Aorta (tissue), 5 donors: ENCODE measurements at places on chromosomes 2 and 18.

- no peaks in the 10 kb centered on the region for H3K4me1 ChIP-seq
- no peak overlapping the region for H3K4me3 ChIP-seq
- H3K27ac ChIP-seq: no peak overlapping the region
- no peak for DNase-seq
- no peaks in the 10 kb centered on the region for H3K27me3 ChIP-seq
- H3K36me3 ChIP-seq: no peaks in the 10 kb centered on the region
These were observed 61.5 kb upstream of the TWIST2 start for GRCh38 chr2:238786379-238786778.

- no peak for DNase-seq
- no peaks in the 10 kb centered on the region for H3K4me1 ChIP-seq
- no peaks in the 10 kb centered on the region for H3K36me3 ChIP-seq
- no peak overlapping the region for H3K4me3 ChIP-seq
These were observed 324.7 kb upstream of the PIK3C3 start for GRCh38 chr18:41630232-41630886.

DNA sequence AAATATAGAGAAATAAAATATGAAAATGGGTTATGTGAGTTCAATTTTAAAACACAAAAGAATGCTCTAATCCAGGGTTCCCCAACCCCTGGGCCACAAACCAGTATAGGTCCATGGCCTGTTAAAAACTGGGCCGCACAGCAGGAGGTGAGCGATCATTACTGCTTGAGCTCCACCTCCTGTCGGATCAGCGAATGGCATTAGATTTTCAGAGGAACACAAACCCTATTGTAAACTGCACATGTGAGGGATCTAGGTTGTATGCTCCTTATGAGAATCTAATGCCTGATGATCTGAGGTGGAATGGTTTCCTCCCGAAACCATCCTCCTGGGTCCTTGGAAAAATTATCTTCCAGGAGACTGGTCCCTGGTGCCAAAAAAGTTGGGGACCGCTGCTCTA is 34.7 kb downstream of the TTR start:
- DNase-seq: no peak
- H3K4me3 ChIP-seq: no peak overlapping the region
- H3K4me1 ChIP-seq: no peaks in the 10 kb centered on the region
- no peaks in the 10 kb centered on the region for H3K36me3 ChIP-seq
- no peak overlapping the region for H3K27ac ChIP-seq
- H3K27me3 ChIP-seq: no peaks in the 10 kb centered on the region

GRCh38 chr2:239469106-239469960 is 68.5 kb upstream of the HDAC4 start:
- H3K36me3 ChIP-seq: no peaks in the 10 kb centered on the region
- no peaks in the 10 kb centered on the region for H3K27me3 ChIP-seq
- DNase-seq: peak; percentile 46
- H3K4me3 ChIP-seq: no peak overlapping the region
- H3K27ac ChIP-seq: no peak overlapping the region
- no peaks in the 10 kb centered on the region for H3K4me1 ChIP-seq

DNA sequence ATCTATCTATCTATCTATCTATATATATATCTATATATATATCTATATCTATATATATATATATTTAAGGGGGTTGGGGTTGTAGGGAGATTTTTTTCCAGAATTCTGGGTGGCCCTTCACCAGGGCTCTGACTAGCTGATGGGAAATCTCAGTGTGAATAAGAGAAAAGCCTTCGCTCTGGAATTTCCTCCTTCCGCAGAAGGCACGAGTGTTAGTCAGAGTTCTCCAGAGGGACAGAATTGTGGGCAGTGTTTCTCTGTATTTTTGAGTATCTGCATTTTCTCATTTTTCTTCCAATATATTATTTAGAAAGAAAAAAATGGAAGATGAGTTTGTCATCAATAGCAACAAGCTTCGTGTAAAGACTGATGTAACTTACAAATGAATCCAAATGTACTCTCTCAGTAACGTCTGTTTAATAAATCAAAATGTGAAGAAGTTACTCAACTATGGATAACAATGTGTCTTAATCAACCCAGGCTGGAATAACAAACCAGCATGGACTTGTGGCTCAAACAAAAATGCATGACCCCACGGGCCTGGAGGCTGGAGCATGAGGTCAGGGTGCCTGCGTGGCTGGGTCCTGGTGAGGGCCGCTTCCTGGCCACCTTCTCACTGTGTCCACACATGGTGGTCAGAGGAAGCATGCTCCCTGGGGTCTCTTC is 10.6 kb upstream of the SNTG2 start:
- H3K36me3 ChIP-seq: no peaks in the 10 kb centered on the region
- DNase-seq: no peak
- H3K4me1 ChIP-seq: no peaks in the 10 kb centered on the region
- no peak overlapping the region for H3K27ac ChIP-seq
- no peaks in the 10 kb centered on the region for H3K27me3 ChIP-seq
- H3K4me3 ChIP-seq: no peak overlapping the region

DNA sequence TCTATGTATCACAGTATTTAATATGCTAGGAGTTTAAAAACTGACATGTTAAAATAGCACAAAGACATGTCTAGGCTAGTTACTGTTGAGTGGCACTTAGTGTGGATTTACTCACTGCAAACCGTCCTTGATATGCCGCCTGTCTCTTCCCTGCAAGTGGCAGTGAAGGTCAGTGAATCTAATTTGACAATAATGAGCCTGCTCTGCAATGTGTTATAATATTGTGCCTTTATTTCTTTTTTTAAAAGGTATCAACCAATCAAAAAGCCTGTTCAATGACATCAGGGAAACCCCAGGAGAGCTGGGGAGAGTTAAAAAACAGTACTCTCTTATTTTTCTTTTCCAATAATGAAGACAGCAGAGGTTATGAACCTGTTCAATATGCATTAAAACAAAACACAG is 384.1 kb downstream of the ERBB4 start:
- no peak overlapping the region for H3K27ac ChIP-seq
- H3K27me3 ChIP-seq: no peaks in the 10 kb centered on the region
- H3K4me1 ChIP-seq: no peaks in the 10 kb centered on the region
- no peaks in the 10 kb centered on the region for H3K36me3 ChIP-seq
- no peak for DNase-seq

DNA sequence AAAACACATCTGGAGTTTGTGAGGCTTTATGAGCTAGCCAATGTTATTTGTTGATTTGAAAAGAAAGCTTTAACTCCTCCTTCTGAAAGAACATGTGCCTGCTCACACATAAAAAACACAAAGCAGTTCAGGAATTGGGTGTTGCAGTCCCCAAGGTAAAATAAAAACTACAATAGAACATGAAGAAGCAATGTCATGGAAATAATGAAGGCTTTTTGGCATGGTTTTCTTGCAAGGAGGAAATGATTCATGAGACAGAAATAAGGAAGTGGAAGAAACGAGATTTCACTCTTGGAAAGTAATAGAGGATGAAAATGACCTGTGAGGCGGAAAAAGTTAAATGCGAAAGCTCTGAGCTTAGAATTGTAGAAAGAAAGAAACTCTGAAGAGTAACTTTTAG is 81.1 kb downstream of the TRIB2 start:
- H3K4me1 ChIP-seq: no peaks in the 10 kb centered on the region
- H3K27me3 ChIP-seq: no peaks in the 10 kb centered on the region
- DNase-seq: no peak
- H3K27ac ChIP-seq: no peak overlapping the region

- no peak for DNase-seq
- H3K27me3 ChIP-seq: no peaks in the 10 kb centered on the region
- H3K4me1 ChIP-seq: no peaks in the 10 kb centered on the region
- no peak overlapping the region for H3K27ac ChIP-seq
- no peaks in the 10 kb centered on the region for H3K36me3 ChIP-seq
These were observed 37.2 kb upstream of the PXDN start for GRCh38 chr2:1781291-1782080.

DNA sequence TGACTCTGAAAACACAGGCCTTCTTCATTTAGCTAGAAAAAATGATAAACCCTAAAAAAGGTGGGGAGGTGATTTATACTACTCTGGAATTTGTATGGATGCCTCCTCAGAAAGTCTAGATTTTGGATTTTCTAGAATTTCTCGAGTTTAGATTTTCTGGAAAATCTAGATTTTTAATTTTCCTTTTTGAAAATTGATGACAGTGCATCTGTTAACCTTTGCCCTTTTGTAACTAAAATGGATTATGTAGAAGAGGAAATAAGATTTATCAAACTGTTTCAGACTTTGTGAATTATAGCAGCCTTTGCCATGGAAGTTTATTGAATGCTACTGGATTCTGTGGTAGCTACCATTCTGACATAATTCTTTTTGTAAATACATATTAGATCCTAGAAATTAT is 75.6 kb upstream of the RBM44 start:
- H3K36me3 ChIP-seq: no peaks in the 10 kb centered on the region
- H3K27me3 ChIP-seq: no peaks in the 10 kb centered on the region
- H3K4me1 ChIP-seq: peaks cover 3% of the 10 kb centered on the region
- no peak for DNase-seq
- H3K4me3 ChIP-seq: no peak overlapping the region
- H3K27ac ChIP-seq: no peak overlapping the region

DNA sequence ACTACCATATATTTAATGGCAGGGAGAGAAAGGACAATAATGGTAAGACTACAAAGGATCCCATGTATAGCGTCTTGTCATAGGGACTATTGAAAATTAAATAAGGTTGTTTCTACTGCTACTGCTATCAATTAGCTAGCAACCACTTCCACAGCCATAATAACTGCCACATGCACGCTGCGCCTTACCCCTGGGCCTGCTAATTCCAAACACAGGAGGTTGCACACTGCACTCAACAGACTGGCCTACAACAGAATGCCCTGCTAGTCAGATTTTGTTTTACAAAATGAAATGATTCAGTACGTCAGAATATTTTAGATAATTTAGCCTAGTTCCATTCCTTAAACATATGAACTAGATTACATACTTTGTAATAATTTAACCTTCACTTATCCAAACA is 121.0 kb upstream of the SMAD7 start:
- H3K27me3 ChIP-seq: no peaks in the 10 kb centered on the region
- no peak overlapping the region for H3K4me3 ChIP-seq
- H3K36me3 ChIP-seq: no peaks in the 10 kb centered on the region
- peaks cover 3% of the 10 kb centered on the region for H3K4me1 ChIP-seq
- H3K27ac ChIP-seq: no peak overlapping the region
- no peak for DNase-seq

- DNase-seq: no peak
- H3K27ac ChIP-seq: no peak overlapping the region
- no peaks in the 10 kb centered on the region for H3K4me1 ChIP-seq
- H3K36me3 ChIP-seq: no peaks in the 10 kb centered on the region
These were observed 4.1 kb upstream of the MAT2A start for GRCh38 chr2:85534881-85535280.

DNA sequence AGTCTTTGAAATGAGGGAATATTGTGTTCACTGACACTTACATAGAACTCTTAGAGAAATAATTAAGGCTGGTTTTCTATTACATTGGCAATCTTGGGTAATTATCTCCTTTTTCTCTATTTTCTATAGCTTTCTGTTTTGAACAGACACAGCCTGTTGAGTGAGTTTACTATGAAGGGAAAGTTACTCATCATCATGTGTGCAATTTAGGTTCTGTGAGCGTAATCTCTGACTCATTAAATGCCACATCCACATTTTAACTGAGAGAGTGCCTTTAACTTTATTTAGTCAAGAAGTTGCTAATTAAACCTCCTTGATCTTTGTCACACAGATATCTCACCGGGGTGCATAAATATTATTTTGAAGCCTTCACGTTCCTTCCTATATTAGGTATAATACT is 174.0 kb upstream of the SLC8A1 start:
- no peaks in the 10 kb centered on the region for H3K4me1 ChIP-seq
- no peak overlapping the region for H3K4me3 ChIP-seq
- no peaks in the 10 kb centered on the region for H3K27me3 ChIP-seq
- DNase-seq: no peak
- H3K36me3 ChIP-seq: no peaks in the 10 kb centered on the region
- H3K27ac ChIP-seq: no peak overlapping the region

DNA sequence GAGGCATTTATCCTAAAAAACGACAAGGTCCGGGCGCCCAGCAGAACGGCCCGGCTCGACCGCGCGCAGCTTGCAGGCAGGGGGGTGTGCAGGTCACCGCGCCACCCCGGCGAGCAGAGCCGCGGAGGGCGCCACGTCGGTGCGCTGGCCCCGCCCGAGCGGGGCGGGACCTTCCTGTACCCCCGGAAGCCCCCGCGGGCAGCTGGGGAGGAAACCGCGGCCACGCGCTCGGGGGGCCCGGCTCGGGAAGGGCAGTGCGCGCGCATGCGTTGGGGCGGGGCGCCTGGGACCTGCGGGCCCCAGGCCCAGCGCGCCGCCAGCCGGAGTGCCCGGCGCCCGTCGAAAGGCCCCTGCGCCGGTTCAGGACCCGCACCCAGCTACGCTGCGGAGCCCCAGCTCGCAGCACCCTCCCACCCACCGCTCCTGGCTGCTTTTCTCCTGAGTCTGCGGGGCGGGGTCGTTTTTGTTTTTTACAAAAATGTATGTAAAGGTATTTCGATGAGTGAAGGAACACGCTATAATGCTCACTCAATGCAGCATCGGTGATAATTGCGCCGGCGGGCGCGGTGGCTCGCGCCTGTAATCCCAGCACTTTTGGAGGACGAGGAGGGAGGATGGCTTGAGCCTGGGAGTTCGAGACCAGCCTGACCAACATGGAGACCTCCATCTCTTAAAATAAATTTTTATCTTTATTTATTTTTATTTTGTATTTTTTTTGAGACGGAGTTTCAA is 47.7 kb upstream of the POMC start:
- peak; percentile 88 for DNase-seq
- H3K27ac ChIP-seq: no peak overlapping the region
- H3K4me1 ChIP-seq: no peaks in the 10 kb centered on the region
- H3K4me3 ChIP-seq: peak overlapping the region; percentile 67
- no peaks in the 10 kb centered on the region for H3K36me3 ChIP-seq
- no peaks in the 10 kb centered on the region for H3K27me3 ChIP-seq

DNA sequence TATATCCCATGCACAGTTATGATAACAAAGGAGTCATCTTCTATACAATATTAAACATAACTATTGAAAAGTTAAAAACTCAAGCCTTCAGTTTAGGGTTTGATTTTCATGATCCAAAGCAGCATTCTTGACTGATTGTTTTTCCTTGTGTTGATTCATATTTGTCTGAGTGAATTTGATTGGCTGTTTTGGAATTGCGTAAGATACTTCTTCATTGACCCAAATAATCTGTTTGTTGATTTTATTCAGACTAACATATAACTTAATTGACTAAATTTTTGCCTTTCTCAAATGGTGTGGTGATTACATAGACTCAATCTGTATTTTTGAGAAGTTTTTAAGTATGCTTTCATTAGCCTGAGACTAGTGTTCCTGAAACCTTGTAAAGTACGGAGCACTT is 305.7 kb upstream of the TNP1 start:
- no peak overlapping the region for H3K27ac ChIP-seq
- no peaks in the 10 kb centered on the region for H3K36me3 ChIP-seq
- no peak overlapping the region for H3K4me3 ChIP-seq
- no peaks in the 10 kb centered on the region for H3K4me1 ChIP-seq

GRCh38 chr2:98157557-98157956 is 70.6 kb downstream of the VWA3B start:
- no peak overlapping the region for H3K4me3 ChIP-seq
- H3K36me3 ChIP-seq: no peaks in the 10 kb centered on the region
- H3K4me1 ChIP-seq: peaks cover 6% of the 10 kb centered on the region
- H3K27me3 ChIP-seq: no peaks in the 10 kb centered on the region
- no peak for DNase-seq

- H3K27ac ChIP-seq: no peak overlapping the region
- H3K4me1 ChIP-seq: no peaks in the 10 kb centered on the region
- no peak overlapping the region for H3K4me3 ChIP-seq
- DNase-seq: no peak
- no peaks in the 10 kb centered on the region for H3K27me3 ChIP-seq
These were observed 182.4 kb downstream of the NCK2 start for GRCh38 chr2:105926960-105927678.
